ENCODE measurements at places on chromosomes 6 and 20.

DNA sequence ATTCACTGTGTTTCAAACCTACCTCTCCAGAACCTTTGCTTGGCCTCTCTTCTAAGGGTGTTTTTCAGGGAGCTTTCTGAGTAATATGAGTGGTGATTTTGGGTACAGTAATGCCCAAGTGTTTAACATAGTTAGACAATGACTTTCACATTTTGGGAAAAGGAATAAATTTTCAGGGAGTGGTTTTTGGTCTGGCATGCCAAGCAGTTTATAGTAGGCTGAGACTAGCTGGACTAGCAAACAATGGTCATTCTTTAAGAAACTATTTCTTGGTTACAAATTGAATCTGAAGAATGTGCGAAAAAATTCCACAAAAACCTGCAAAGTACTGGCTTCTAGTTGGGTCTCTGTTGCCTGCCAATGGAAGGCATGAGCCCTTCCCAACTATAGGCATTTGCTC, 15.4 kb downstream of the FNDC1 start:
- DNase-seq = no peak

GRCh38 chr6:110741517-110741916, 73.8 kb downstream of the CDK19 start:
- no peak for DNase-seq

- no peak for DNase-seq
Measured at GRCh38 chr6:1322696-1323219, 10.9 kb downstream of the FOXQ1 start.

GRCh38 chr6:151400473-151400872, 9.1 kb upstream of the ZBTB2 start:
- no peak for DNase-seq

GRCh38 chr6:111564482-111564945, 41.2 kb downstream of the TRAF3IP2 start:
- DNase-seq = no peak

GRCh38 chr6:35317483-35318195, 20.0 kb downstream of the DEF6 start:
- no peak for DNase-seq

DNA sequence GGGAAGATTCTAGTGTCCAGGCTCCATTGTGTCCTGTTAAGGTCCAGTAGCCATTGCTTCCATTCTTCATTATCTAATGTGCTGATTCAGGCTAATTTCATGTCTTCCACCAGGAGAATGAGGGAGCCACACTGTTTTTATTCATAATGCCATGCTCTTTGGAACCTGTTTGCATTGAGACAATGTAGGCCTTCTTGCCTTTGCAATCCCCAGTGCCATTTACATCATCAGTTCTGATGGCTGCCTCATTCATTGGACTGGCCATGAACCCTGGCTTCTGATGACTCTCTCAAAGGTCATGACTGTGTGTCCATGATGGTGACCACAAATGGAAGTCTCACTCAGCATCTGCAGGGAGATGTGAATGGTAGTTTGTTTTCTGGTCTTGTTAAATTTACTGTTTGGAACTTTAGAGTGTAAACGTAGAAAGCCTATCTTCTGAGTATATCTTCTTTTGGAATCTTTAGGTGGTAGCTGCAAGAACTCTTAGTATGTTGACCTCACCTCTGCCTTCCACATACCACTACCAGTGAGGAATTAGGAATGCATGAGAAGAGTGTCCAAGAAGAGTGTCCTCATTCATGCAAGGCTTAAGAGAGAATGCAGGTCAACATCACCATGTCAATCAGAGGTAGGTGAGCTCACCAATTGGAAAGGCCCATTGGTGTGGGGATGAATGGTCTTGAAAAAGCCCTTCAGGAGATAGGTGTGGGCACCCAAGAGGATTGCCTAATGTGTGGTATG, 42.9 kb upstream of the ZFP64 start:
- DNase-seq = no peak

GRCh38 chr20:10179574-10180298, 38.9 kb upstream of the SNAP25 start:
- DNase-seq = peak; percentile 47

DNA sequence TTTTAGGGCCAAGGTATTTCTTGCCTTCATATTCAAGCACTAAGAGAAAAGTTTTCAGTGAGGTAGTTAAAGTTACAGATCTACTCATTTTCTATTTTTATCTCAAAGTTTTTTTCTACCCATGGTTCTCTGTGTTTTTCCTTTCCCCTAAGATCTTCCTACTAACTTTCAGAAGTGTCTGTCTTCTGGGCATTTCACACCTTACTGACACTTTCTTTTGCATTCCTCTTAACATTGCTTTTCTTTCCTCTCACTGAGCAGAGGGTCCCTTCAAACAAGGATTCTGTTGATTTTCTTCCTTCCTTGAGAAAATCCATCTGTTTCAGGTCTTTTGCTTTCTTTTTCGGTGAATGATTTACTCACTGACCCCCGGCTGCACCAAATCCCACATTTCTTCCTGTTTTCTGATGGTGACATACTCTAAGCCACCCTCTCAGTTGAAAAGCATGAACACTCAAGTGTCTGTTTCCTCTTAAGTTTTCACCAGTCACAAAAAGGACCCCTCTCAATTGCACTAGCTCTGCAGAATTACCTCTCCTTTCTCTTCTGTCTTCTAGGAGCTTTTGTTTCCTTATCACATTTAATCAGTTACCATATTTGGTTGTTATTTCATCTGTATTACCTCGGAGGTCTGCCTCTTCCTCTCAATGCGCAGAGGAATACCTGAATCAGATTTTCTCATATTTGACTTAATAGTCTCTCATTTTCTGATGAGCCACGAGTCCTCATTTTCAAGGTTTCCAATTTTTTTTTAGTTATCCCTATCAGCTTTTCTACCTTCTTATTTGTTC, 73.5 kb upstream of the RNF217 start:
- DNase-seq = no peak

DNA sequence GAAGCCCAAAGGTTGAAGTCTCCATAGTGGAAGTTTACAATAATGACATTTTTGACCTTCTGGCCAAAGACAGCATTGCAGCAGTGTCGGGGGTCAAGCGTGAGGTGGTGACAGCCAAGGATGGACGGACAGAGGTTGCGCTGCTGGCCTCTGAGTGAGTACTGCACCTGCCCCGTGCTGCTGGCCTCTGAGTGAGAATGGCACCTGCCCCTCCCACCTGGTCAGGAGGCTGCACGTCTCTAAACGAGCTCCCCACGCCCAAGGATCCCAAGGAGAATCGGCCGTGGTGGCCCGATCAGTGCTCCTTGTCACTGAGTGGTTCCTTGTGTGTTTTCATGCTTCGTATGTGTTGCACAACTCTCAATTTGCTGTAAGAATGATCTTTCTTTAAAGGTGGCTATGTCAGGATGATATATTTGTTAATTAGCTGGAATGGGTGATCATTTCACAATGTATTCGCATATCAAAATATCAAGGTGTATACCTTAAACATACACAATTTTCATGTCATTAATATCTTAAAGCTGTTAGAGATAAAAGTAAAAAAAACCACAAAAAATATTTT, 40.4 kb downstream of the FRMD1 start:
- DNase-seq = no peak

- DNase-seq = no peak
Measured at GRCh38 chr6:67265996-67266921, 1368.8 kb upstream of the ADGRB3 start.

DNA sequence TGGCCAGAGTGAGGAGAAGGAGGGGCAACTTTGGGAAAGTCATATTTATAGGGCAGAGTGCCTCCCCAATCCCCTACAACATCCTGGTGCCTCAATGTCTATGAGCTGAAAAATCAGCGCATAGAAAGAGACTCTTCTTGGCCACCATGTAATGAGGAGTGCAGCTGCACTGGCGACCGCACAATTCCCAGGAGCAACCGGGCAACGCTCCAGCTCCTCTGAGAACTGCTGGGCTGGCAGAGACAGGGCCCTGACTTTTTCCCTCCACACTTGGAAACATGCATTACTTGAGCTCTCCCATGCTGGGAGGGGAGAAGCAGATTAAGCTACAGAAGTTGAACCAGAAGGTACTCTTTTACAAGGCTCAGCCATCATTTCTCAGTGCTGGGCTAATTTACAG, 31.4 kb upstream of the MARCKS start:
- no peak for DNase-seq

GRCh38 chr6:85395746-85396145, 54.1 kb upstream of the NT5E start:
- DNase-seq = no peak

GRCh38 chr6:25835442-25836283, 3.8 kb upstream of the SLC17A1 start:
- no peak for DNase-seq

GRCh38 chr6:82484001-82484400, 120.4 kb downstream of the TPBG start:
- no peak for DNase-seq
